ENCODE measurements at places on chromosomes 2 and 18.

DNA sequence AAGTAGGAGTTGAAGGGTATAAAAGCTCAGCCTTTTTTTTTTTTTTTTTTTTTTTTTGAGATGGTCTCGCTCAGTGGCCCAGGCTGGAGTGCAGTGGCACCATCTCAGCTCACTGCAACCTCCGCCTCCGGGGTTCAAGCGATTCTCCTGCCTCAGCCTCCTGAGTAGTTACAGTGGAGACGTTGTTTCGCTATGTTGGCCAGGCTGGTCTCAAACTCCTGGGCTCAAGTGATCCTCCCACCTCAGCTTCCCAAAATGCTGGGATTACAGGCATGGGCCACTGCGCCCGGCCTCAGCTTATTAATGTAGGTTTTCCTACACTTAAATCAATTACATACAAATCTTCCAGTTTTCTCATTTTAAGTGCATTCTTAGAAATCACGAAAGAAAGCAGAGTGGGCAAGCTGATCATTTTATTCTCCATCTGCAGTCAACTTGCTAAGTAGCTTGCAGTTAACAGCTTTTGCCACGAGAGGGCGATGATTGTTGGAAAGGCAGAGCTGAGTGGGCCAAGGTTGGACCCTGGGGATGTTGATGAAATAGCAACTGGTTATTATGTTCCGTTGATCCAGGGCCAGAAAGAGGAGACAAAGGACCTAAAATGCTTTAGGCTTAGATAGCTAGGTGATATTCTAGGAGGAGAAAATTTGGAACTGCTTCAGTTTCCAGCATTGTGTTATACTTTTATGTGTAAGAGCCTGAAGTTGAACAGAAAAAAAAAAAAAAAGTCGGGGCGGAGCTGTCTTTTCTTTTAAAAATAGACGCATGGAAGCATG, 234.4 kb upstream of the EPAS1 start:
- peak; percentile 42 for DNase-seq

DNA sequence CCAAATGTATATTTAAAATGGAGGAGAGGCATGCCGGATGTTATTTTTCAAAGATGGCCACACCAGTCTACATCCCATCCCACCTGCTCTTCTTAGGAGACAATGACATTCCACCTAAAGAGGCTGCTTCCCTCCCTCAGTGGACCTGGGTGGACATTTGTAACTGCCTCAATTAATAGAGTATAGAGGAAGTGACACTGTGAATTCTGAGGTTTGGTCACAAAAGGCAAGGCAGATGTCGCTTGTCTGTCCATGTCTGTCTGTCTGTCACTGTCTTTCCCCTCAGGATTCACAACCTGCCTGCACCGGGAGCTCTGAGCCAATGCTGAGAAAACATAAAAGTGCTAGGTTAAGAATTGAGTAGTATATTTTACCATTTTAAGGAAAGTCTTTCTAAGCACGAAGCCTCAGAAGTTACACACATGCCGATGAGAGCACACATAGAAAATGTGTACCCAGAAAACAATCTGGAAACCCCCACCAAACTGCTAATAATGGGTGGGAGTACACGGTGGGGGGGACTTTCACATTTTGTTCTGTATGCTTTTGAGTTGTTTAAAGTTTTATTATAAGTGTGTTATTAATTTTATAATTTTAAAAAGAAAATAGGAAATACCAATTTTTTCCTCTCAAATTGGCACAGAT, 21.0 kb downstream of the MIB1 start:
- no peak for DNase-seq

GRCh38 chr2:237742614-237743013, 56.0 kb upstream of the RBM44 start:
- no peak for DNase-seq

DNA sequence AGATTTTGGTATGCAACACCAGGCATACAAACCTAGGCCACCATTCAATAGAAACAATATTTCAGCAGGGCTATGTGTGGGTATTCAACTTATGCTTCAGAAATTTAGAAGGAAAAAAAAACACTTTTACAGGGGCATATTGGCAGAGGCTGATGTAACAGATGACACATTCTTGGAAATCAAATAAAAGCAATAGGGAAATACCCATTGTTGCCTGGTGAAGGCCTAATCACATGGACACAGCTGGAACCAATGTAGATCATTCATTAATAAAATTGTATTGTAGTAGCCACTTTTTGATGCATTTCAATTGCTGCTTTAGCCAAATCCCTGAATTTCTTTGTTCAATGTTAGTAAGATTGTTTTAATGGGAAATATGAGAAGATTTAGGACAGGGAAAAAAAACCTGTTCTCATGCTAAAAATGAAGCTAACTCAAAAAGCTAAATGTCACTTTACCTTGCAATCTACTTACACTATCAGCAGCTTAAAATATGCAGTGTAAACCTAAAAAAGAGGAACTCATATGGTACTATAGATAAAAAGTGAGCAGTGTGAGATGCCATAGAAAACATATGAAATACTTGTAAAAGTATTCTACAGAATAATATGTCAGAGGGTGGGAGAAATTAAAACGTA, 289.4 kb downstream of the ZEB2 start:
- no peak for DNase-seq

DNA sequence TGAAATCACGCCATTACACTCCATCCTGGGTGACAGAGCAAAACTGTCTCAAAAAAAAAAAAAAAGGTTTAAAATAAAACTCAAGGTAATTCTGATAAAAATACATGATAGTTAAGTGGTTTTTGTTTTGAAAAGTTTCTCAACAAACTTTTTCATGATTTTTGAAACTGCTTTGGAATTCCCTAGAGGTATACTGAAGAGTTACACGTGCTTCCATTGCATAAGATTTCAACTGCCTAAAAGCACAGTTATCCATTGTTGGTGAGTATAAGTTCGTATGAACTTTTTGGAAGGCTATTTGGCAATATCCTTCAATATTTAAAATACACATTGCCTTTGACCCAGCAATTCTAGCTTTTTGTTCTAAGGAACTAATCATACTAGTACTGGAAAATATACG, 74.9 kb downstream of the USP34 start:
- no peak for DNase-seq

DNA sequence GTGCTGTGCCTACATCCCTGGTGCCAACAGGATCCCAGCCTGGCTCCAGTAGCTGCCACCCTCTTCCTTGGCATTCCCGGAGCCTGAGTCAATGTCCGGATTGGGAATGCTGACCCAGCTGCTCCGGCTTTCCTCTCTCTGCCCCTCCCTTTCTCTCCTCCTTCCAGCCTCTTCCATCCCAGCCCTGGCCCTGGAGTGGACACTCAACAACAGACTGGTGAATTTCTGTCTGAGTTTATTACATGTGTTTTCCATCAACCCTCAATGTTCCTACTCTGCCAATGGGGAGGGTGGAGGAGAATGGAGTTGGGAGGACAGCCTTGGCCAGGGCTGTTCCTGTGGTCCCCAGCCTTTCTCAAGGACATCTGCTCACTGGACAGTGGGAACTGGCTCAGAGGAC, 917 bp upstream of the PRKAG3 start:
- no peak for DNase-seq

DNA sequence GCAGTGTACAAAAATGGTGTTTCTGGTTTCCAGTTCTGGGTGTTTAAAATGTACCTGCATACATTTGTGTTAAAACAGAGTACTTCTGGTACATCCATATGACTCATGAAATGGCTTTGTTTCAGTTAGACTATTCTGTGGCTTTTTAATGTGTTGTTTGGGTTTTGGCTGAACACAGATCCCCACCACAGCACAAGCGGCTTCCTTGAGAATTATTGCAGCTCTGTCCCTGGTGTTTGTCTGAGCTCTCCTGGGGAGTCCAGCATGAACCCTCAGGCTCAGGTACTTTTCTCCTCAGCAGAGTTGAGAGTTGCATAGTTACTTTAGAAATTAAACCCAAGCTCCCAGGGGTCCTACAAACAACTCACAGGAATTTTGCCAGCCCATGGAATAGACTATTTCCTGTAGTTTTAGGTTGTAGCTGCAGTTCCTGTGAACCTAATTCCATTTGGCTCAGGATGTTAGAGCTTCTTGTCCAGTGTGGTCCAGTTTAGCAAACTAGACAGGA, 64.8 kb upstream of the EML6 start:
- DNase-seq = no peak

DNA sequence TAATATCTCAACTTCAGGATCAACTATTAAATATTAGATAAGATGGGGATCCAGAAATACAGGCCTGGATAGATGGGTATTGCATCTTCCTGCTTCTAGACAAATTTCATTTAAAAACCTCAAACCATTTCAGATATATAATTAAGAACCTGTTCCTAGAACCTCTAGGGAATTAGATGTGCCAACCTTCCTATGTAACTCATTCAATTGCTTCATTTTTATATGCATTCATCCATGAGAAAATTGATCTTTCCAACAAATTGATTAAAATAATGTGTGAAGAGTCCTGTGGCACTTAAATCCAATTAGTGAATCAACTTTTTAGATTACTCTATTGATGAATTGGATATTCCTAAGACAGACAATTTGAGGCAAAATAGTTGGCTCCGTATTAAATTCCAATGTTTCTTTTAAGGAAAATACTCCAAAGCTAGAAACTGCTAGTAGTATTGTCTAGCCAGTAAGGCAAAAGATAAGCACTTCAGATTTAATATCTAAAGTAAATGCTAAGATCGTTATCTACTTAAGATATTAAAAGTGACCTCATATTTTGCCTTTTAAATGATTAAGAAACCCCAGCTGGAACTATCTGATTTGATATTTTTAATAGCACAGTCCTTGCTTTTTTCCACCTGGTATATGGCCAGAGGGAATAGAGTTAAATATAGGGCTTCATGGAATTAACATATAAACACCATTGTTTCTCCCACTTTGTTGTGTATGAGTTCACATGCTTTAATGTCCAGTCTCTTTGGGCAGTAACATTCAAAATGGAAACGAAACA, 35.8 kb downstream of the DARS1 start:
- DNase-seq = no peak

DNA sequence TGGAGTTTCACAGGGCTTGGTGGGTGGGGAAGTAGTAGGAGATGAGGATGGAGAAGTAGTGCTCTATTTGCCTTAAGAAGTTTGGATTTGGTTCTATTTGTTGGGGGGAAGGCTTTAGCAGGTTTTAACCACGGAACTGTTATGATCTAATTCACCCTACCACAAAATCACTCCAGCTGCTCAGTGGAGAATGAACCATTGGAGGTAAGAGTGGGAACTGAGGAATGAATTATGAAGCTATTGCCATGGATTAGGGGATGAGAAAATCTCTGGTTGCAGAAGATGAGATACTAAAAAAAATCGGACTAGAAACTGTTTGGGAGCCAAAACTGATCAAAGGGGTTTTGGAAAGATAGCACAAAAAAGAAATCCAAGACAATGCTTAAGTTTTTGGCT, 488.9 kb downstream of the DLGAP1 start:
- no peak for DNase-seq

GRCh38 chr2:8392098-8392866, 289.6 kb upstream of the ID2 start:
- no peak for DNase-seq

DNA sequence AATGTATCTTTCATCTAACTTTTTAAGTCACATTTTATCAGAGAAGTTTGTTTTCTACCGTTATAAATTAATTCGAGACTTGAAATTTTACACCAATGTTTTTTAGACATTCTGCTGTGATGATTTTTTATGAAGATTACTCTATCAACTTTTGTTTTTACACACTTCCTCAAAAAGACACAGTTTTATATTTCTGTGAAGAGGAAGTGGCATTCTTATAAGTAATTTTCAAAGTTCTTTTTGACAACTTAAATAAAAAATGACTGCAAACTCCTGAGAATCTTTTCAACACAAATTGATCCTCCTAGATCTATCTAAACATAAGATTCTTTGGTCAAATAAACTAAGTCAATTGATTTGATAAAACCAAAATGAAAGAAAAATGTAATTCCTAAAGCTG, 13.7 kb downstream of the ANKRD44 start:
- DNase-seq = no peak

GRCh38 chr18:79356435-79356834, 39.3 kb upstream of the NFATC1 start:
- no peak for DNase-seq

GRCh38 chr2:122096761-122097160, 341.3 kb downstream of the TSN start:
- DNase-seq = no peak

DNA sequence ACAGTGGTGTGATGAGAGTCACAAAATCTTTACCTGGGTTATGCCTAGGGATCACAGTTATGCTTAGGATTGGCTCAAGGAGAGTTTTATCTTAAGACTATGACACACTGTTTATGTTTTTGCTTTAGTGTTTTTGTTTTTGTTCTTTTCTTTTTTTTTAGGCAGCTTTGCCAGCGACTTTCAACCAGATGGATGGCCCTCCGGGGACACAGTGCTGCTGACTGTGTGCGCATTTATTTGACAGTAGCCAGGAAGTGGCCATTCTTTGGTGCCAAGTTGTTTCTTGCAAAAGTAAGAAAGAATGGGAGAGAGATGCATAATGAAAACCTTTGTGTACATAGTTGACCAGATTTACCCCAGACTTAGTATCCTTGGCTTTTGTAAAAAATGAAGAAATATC, 15.1 kb upstream of the DYNC2LI1 start:
- DNase-seq = no peak

DNA sequence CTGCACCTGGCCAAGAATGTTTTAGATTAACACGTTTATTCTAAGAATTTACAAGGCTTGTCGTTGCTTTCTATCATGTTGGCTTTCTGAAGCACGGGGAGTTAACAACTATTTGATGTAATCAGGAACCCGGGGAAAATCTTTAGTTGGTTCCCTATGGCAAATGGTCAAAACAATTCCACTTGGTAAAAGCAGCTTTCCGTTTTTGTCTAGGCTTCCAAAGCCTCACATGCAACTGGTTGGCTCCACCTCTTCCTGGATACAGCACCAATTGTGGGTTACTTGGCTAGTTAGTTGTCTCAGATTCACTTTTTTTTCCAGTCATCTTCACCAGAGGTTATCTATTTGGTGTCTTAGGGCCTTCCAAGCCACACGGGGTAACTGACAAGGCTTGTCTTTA, 2.8 kb downstream of the COLEC12 start:
- no peak for DNase-seq

DNA sequence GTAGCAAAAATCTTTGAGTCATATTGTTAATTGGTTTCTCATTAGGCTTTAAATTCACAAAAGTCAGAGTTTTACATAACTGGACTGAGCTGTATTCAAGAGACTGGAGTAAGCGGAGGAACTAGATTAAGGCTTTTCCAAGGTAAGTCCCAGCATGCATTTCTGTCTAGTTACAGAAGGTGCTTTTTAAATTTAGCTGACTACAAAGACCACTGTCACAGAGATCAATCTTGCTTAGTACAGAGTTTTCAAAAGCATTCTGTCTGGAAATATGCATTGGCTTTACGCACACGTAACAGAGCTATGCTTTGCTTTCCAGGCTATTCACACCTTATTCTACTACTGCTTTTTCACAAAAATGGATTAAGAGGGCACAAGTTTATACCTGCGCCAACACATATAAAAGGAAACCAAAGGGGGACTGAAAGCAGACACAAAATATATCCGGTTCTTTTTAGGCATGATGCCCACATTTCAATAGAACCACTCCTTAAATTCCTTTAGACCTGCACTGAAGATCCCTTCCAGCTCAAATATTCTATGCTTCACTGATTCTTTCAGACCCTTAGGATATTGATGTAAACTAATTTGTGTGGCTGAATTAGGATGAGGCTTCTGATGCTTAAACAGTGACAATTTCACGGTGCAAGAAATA, 560.7 kb upstream of the CRIM1 start:
- no peak for DNase-seq
